ENCODE measurements at places on chromosomes 12 and 14.

DNA sequence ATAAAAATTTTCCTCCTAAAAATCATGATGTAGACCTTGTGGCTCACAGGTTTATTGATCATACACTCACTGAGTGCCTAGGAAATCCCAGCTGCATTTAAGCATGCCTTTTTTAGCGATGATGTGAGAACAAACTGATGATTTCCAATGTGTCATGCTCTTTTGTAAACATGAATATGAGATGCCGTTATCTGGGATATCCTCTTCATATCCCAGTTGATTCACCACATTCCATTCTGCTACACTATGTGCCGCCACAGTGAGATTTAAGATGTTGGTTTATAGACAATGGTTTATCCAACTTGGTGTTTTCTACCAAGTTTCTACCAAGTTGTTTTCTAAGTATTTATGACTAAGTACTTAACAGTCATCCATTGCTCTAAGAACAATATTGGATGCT, 5.2 kb downstream of the OR4E1 start:
- no peak for DNase-seq

DNA sequence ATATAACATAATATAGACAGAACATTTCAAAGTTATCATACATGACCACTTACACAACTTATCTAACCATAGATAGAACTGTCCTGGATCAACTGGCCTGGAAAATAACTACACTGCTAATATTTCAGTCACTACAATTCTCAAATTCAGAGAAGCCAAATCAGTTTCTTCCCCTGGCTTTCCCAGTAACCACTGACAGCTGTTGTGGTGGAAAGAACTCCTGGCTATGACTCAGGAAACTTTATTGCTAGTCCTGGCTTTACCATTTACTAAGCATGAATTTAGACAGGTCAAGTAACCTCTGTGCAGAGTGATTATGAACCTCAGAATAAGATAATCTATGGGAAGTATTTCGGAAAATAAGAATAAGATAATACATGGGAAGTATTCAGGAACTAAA, 244.9 kb upstream of the DIO2 start:
- no peak for DNase-seq

DNA sequence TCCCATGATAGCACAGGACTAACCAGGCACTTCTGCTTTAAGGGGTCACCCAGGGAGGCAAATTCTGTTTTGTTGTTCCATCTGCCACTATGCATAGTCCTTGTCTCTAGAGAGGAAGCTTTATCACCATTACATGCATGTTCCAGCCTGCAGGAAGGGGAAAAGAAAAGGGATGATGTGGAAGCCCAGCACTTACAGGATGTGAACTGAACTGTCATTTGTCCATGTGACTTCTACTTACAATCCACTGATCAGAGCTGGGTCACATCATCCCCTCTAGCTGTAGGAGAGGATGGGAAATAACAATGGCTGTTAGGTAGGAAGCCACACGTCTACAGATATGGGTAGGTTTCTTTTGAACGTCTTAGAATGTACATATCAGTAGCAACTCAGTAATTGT, 203.1 kb downstream of the PTPRO start:
- no peak for DNase-seq

GRCh38 chr12:83932011-83932410, 980.6 kb downstream of the SLC6A15 start:
- no peak for DNase-seq

DNA sequence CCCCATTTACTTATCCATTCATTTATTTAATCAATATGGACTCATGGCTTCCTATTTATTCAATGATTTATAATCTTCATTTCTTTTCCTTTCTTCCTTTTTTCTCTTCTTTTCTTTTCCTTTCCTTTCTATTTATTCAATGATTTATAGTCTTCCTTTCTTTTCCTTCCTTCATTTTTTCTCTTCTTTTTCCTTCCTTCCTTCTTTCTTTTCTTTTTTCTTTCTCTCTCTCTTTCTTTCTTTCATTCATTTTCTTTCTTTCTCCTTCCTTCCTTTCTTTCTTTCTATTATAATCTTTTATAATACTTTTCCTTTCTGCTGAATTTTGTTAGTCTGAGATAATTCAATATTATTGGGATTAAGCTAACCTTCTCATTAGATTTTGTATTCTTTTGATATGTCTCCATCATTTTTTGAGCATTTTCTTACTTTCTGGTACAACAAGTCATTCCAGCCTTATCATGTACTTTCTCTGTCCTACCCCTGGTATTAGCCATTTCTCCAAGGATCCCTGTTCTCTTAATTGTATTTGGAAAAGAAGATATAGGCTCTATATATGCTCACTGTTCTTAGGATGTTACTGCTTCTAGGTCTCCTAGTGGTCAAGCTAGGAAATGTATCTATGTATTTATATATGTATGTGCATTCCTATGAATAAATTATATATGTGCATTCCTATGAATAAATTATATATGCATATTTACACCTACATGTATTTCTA, 12.1 kb downstream of the LACRT start:
- DNase-seq = peak; percentile 18

DNA sequence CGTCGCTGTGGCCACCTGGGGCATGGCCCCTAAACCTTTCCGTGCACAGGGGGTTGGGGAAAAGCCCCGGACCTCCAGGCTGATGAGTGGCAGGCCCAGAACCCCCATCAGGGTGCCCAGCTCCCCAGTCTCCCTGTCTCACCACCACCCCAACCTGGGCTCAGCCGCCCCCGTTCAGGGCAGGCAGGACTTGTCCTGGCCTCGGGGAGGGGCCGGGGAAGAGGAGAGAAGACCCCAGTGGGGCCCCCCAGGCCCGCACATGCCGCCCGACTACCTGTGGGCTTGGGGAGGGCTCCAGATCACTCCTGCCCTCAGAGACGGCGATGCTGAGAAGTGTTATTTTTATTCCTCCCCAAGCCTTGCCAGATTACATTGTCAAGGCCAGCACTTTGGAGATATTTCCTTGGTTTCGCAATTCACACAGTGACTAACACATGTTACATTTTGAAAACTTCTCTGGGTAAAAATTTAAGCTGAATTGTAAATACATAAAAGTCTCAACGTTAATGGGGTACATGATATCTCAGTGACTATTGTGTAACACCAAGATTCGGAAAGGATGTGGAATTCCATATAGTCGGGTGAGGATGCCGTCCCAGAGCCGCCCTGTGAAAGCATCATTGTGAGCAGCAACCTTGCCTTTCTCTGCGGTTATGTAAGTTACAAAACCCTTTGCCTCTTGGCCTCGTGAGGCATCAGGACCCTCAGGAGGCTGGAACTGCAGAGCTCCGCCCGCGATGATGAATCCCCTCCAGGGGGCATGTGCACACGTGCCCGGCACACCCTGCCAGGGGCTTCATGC, 85.6 kb upstream of the DIO3 start:
- DNase-seq = no peak

- no peak for DNase-seq
Observed at GRCh38 chr14:57863471-57863870, 2.4 kb downstream of the SLC35F4 start.

GRCh38 chr12:559906-560455, 100.2 kb downstream of the B4GALNT3 start:
- no peak for DNase-seq

- DNase-seq = no peak
Observed at GRCh38 chr12:76398106-76398505, 49.9 kb upstream of the BBS10 start.

GRCh38 chr14:59832653-59833294, 37.8 kb downstream of the RTN1 start:
- no peak for DNase-seq

DNA sequence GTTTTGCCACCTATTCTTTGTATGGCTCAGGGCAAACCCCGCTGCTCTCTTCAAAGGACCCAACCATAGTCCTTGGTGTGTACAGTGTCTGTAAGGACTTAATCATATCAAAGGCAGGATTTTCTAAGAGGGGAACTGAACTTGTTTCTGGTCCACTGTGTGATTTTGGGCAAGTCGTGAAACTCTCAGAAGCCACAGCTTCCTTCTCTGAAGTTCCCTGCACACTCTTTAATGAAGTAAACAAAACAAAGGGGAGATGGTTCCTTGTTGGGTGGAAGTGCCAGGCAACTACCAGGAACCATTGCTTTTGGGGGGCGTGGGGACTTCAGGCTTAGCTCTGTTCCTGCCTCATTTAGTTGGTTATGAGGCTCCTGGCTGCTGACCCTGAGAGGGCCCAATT, 152.4 kb downstream of the VRK1 start:
- no peak for DNase-seq

GRCh38 chr12:53564941-53565340, 57.7 kb upstream of the NPFF start:
- DNase-seq = no peak
